ENCODE measurements at places on chromosomes 3 and 15. TPM values are rescaled to one million over a fixed set of nuclear protein-coding genes. Genes with fewer than 3 reads are reported as not detected.

Gene NOX5
- 0.60 TPM for total RNA-seq

Gene COL6A6
- total RNA-seq = 0.25 TPM

- no peaks in the 10 kb centered on the region for H3K36me3 ChIP-seq
- no peak overlapping the region for H3K4me3 ChIP-seq
- no peaks in the 10 kb centered on the region for H3K4me1 ChIP-seq
- no peak overlapping the region for H3K27ac ChIP-seq
- no peaks in the 10 kb centered on the region for H3K27me3 ChIP-seq
Measured at GRCh38 chr15:76979331-76979925, 15.5 kb upstream of the PSTPIP1 start.

DNA sequence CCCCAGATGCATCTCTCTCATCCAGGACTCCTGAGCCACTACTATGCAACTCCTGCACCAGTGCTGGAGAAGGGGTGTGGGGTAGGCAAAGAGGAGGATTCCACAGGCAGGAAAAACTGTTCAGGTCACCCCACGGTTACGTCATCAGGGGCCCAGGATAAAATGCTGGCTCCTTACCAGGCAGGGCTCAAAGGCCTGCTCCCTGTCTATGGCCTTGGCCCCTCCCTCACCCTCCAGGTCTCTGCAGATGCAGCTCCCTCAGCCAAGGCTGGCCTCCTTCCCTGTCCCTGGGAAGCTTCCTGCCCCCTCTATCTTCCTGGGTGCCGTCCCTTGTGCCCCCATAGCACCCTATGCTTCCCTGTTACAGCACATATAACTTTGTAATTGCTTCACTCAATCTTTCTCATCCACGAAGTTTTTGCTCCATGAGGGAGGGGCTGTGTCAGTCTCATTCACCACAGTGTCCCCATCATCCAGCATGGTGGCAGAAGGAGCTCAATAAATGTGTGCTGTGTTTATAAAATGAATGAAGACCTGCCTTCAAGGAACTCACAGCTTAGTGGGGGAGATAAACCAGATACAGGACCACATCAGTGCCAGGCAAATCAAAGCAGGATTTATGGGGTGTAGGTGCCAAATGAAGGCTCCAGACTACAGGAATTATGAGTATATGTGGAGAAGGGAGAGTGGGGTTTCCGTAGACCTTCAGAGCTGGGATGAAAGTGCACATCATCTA, 18.6 kb downstream of the KBTBD13 start:
- no peak overlapping the region for H3K4me3 ChIP-seq
- DNase-seq = no peak
- H3K4me1 ChIP-seq = peaks cover 8% of the 10 kb centered on the region
- peaks cover 12% of the 10 kb centered on the region for H3K36me3 ChIP-seq

Gene APBA2
- total RNA-seq = 6.1 TPM

- no peak overlapping the region for H3K4me3 ChIP-seq
- no peak for DNase-seq
- no peaks in the 10 kb centered on the region for H3K4me1 ChIP-seq
- H3K36me3 ChIP-seq = no peaks in the 10 kb centered on the region
- no peaks in the 10 kb centered on the region for H3K27me3 ChIP-seq
Measured at GRCh38 chr3:24952388-24952787, 457.7 kb upstream of the THRB start.

DNA sequence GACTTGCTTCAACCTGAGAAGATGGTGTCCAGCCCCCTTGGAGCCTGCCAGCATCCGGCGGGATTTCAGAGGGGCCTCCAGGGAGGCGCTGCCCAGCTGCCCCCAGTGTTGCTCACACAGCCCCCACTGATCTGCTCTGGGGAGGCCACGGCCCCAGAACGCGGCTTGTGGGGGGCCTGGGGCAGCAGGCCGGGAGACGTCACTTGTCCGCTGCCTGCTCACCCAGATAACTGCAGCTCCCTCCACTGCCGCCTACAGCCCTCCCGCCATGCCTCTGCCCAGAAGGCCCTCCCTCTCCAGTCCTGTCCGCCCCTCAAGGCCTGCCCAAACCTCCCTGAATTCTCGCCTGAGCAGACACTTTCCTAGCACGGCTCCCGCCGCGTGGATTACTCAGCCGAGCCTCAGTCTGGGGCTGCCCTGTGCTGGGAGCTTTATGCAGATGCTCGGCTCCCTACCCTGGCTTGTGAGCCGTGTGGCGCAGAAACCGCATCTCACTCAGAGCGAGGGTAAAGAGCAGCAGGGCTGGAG, 17.2 kb upstream of the ADIPOQ start:
- no peak overlapping the region for H3K4me3 ChIP-seq
- H3K4me1 ChIP-seq = no peaks in the 10 kb centered on the region
- no peaks in the 10 kb centered on the region for H3K36me3 ChIP-seq
- H3K27me3 ChIP-seq = peaks cover 38% of the 10 kb centered on the region
- no peak overlapping the region for H3K27ac ChIP-seq
- peak; percentile 86 for DNase-seq

GRCh38 chr15:34472947-34473346, 35.3 kb upstream of the GOLGA8A start:
- no peaks in the 10 kb centered on the region for H3K36me3 ChIP-seq
- no peaks in the 10 kb centered on the region for H3K4me1 ChIP-seq
- H3K27ac ChIP-seq = no peak overlapping the region
- no peak for DNase-seq

Gene SUCNR1
- 7.3 TPM for total RNA-seq

DNA sequence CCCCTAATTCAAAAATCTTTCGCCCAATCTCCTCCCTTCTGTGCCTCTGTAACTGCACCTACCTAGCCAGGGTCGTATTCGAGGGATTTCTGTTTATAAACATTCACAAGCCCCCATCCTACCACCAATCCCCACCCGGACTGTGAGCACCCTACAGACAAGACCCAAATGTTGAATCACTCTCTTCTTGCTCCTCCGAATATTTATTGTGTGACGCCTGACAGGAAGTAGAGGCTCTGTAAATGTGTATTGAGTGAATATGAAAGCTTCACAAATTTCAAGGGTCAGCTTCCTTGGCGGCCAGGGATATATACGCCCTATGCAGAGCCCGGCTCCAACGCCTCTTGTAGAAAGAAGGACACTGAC, 1.6 kb downstream of the BDH1 start:
- DNase-seq = no peak
- H3K27me3 ChIP-seq = no peaks in the 10 kb centered on the region
- H3K27ac ChIP-seq = peak overlapping the region; percentile 88
- H3K36me3 ChIP-seq = no peaks in the 10 kb centered on the region
- peak overlapping the region; percentile 36 for H3K4me3 ChIP-seq

- peak; percentile 66 for DNase-seq
- H3K4me3 ChIP-seq = no peak overlapping the region
- H3K27me3 ChIP-seq = no peaks in the 10 kb centered on the region
- no peak overlapping the region for H3K27ac ChIP-seq
Measured at GRCh38 chr15:33735637-33736247, 232.6 kb upstream of the CHRM5 start.

DNA sequence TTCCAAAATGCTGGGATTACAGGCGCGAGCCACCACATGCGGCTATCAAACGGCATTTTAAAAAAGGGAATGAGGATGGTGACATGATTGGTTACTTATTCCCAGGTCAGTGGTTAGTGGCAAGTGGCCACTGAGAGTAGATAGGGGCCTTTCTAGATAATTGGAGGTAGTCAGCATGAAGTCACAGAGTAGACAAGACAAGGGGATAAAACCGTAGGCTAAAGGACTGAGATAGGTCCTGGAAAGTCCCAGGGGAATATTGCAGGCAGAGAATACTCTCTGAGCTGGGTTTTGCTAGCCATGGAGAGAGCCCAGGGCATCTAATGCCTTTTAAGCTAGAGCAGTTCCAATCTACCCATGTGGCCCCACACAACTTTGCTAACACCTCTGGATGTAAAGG, 52.2 kb downstream of the KCNAB1 start:
- no peaks in the 10 kb centered on the region for H3K27me3 ChIP-seq
- no peak overlapping the region for H3K27ac ChIP-seq
- no peaks in the 10 kb centered on the region for H3K4me1 ChIP-seq
- H3K4me3 ChIP-seq = no peak overlapping the region
- H3K36me3 ChIP-seq = no peaks in the 10 kb centered on the region

Gene RAB6B
- total RNA-seq = 17.7 TPM

GRCh38 chr15:95814908-95815307, 515.6 kb upstream of the NR2F2 start:
- no peak overlapping the region for H3K4me3 ChIP-seq
- no peaks in the 10 kb centered on the region for H3K36me3 ChIP-seq
- no peak for DNase-seq
- no peaks in the 10 kb centered on the region for H3K27me3 ChIP-seq
- H3K27ac ChIP-seq = no peak overlapping the region
- no peaks in the 10 kb centered on the region for H3K4me1 ChIP-seq

- no peak overlapping the region for H3K27ac ChIP-seq
- H3K36me3 ChIP-seq = no peaks in the 10 kb centered on the region
- no peaks in the 10 kb centered on the region for H3K27me3 ChIP-seq
- no peaks in the 10 kb centered on the region for H3K4me1 ChIP-seq
Measured at GRCh38 chr15:66038387-66039116, 169.3 kb downstream of the RAB11A start.

Gene SLC2A2
- 12.6 TPM for total RNA-seq

Gene ETV5
- total RNA-seq = 34.6 TPM

GRCh38 chr3:161770484-161771386, 274.1 kb downstream of the OTOL1 start:
- H3K27me3 ChIP-seq = no peaks in the 10 kb centered on the region
- H3K4me1 ChIP-seq = no peaks in the 10 kb centered on the region
- no peak overlapping the region for H3K27ac ChIP-seq
- DNase-seq = no peak

DNA sequence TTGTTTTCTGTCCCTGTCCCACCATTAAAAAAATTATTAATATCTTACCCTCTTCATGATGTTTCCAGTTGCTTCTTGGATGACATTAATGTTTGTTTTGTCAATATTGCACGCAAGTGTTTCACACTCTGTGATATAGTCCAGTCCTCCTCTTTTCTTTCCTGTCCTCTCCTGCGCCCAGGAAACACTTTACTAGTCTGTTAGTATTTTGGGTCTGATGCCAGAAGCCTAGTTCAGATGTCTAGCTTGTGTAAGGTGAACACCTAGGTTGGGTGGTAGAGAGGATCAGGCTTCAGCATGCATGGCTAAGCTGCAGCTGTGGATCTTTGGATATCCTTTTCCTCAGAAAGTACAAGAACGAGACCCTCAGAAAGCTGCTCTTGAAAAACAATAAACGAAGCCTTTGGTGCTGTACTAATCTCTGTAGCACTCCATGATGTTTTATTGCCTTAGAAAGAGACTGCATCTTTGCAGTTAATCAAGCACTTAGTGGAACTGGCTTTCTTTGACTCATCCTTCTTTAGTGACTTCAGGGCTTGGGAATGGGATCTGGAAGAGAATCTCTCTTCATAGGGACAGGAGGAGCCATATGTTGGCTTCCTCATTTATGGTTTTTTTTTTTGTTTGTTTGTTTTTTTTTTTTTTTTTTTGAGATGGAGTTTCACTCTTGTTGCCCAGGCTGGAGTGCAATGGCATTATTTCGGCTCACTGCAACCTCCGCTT, 253.4 kb downstream of the LPP start:
- no peak overlapping the region for H3K27ac ChIP-seq
- peaks cover 2% of the 10 kb centered on the region for H3K36me3 ChIP-seq
- H3K4me1 ChIP-seq = no peaks in the 10 kb centered on the region
- no peaks in the 10 kb centered on the region for H3K27me3 ChIP-seq
- no peak for DNase-seq
- no peak overlapping the region for H3K4me3 ChIP-seq

- no peaks in the 10 kb centered on the region for H3K36me3 ChIP-seq
- no peak overlapping the region for H3K27ac ChIP-seq
- no peak overlapping the region for H3K4me3 ChIP-seq
- no peaks in the 10 kb centered on the region for H3K4me1 ChIP-seq
- no peak for DNase-seq
- H3K27me3 ChIP-seq = no peaks in the 10 kb centered on the region
Measured at GRCh38 chr3:133487204-133487603, 86.3 kb upstream of the CDV3 start.

DNA sequence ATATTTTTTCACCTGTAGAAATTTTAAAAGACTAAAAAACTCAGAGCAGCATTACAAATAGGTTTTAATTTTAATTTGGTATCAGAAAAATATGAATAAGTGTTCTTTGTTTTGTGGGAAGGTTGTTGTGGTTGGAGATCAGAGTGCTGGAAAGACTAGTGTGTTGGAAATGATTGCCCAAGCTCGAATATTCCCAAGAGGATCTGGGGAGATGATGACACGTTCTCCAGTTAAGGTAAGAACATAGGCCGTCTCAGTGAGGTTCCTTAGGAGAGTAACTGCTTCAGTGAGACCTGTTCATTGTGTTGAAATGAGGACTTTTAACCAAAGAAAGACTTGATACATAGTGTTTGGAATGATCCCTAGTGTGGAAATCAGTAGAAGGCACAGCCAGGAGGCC, 44.8 kb downstream of the OPA1 start:
- DNase-seq = no peak
- H3K36me3 ChIP-seq = peaks cover 11% of the 10 kb centered on the region
- no peaks in the 10 kb centered on the region for H3K4me1 ChIP-seq
- H3K27me3 ChIP-seq = no peaks in the 10 kb centered on the region
- H3K27ac ChIP-seq = no peak overlapping the region

GRCh38 chr3:132972333-132972732, 65.9 kb upstream of the TMEM108 start:
- H3K27ac ChIP-seq = no peak overlapping the region
- no peaks in the 10 kb centered on the region for H3K27me3 ChIP-seq
- H3K36me3 ChIP-seq = no peaks in the 10 kb centered on the region
- H3K4me1 ChIP-seq = no peaks in the 10 kb centered on the region

DNA sequence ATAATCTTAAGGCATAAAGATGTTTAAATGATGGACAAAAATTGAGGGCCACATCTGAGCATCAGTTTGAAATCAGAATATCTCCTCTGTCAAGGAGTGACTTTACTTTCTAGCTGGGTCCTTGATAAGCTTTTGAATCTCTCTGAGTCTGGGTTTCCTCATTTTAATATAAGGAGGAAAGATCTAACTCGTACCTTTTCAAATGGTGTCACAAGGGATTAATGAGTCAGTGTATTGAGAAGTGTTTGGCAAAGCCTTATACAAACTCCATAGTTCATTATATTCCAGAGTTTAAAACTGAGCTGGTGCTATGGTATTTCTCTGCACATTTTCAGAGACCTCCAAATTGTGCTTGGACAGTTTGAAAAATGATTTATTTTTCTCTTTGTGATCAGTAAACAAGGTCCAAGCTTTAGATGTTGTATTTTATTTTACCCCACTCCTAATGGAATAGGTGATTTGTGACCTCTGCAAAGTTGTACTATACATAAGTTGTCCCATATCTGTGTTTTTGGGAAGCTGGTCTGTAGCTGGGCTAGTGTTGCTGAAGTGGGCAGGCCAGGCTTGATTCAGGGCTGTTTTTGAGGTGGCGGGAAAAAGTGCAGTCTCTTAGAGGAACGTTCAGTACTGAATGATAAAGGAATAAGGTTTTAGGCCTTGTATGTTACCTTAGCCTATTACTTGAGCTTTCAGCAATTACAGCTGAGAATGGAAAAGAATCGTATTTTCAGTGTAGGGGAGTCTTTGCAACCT, 5.6 kb downstream of the FNDC3B start:
- peak overlapping the region; percentile 15 for H3K27ac ChIP-seq
- peaks cover 6% of the 10 kb centered on the region for H3K4me1 ChIP-seq
- DNase-seq = no peak
- H3K27me3 ChIP-seq = no peaks in the 10 kb centered on the region
- no peak overlapping the region for H3K4me3 ChIP-seq

Measured in kidney (tissue), 22 donors.